GM23248 (cell line): ENCODE measurements at places on chromosomes 1 and 21.

- H3K4me1 ChIP-seq: no peaks in the 10 kb centered on the region
- H3K27me3 ChIP-seq: no peaks in the 10 kb centered on the region
- no peaks in the 10 kb centered on the region for H3K36me3 ChIP-seq
Observed at GRCh38 chr1:245016700-245017099, 138.1 kb upstream of the KIF26B start.

GRCh38 chr1:205523891-205524793 is 19.7 kb downstream of the CDK18 start:
- H3K4me3 ChIP-seq: no peak overlapping the region
- peaks cover 8% of the 10 kb centered on the region for H3K27me3 ChIP-seq
- H3K36me3 ChIP-seq: no peaks in the 10 kb centered on the region

DNA sequence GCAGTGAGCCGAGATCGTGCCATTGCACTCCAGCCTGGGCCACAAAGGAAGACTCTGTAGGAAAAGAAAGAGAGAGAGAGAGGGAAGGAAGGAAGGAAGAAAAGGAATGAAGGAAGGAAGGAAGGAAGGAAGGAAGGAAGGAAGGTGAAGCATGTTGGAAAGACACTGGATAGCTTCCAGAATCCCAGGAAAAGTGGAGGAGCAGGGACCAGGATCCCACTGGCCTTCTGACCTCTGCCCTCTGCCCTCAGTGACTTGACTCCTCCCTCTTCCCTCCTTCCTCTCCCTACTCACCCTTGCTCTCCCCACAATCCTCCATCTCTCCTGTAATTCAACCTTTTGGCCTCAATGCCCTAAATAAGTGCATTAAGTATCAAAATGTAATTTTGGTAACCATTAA is 4.1 kb upstream of the UTS2 start:
- no peaks in the 10 kb centered on the region for H3K36me3 ChIP-seq
- DNase-seq: no peak
- no peak overlapping the region for H3K4me3 ChIP-seq

GRCh38 chr21:15063081-15063813 is 1.6 kb downstream of the NRIP1 start:
- H3K4me1 ChIP-seq: peaks cover 48% of the 10 kb centered on the region
- H3K27me3 ChIP-seq: no peaks in the 10 kb centered on the region
- no peaks in the 10 kb centered on the region for H3K36me3 ChIP-seq
- H3K27ac ChIP-seq: peak overlapping the region; percentile 83
- DNase-seq: peak; percentile 51

DNA sequence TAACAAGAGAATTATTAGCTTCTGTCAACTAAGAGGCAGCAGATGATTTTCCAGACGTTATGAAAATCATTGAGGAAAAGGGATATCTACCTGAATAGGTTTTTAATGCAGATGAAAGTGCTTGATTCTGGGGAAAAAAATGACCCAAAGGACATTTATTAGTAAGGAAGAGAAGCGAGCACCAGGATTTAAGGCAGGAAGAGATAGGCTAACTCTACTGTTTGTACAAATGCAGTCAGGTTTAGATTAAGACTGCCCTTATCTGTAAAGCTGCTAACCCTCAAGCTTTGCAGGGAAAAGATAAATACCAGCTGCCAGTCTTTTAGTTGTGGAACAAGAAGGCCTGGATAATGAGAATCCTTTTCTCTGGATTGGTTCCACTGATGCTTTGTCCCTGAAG is 33.0 kb upstream of the LRIG2 start:
- no peaks in the 10 kb centered on the region for H3K36me3 ChIP-seq
- H3K27ac ChIP-seq: no peak overlapping the region
- H3K4me3 ChIP-seq: no peak overlapping the region
- no peak for DNase-seq
- H3K27me3 ChIP-seq: no peaks in the 10 kb centered on the region

- H3K27ac ChIP-seq: no peak overlapping the region
- H3K27me3 ChIP-seq: no peaks in the 10 kb centered on the region
- H3K4me1 ChIP-seq: no peaks in the 10 kb centered on the region
- DNase-seq: peak; percentile 6
Observed at GRCh38 chr1:67367370-67368045, 59.8 kb downstream of the IL12RB2 start.
